ENCODE measurements at places on chromosomes 3 and 15. TPM values are rescaled to one million over a fixed set of nuclear protein-coding genes. Genes with fewer than 3 reads are reported as not detected.

DNA sequence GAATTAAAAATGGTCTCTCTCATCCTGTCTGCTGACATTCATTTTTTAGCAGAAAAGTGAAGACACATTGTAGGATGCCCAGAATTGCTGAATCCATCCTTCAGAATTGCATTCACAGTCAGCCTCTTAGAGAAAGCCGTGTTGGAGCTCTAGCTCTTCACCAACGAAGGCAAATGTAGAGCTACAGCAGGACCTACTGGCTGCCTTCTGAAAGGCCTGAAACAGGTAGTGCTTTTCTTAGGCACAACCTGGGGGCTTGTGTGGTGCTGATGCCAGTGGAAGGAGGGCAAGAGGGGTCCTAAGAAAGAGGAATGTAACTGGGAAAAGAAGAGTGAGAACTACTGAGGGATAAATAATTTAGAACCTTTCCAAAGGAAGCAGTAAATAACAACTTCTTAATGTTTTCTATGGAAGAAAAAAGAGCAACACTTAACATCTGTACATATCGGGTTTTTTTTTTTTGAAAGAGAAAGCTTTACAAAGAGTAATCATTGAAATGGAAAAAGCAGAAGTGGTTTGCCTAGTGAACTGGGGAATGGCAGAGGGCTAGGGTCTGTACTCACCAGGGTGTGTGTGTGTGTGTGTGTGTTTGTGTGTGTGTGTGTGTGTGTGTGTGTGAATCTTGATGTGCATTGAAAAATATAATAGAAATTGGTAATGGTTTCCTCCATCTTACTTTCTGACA, 297.8 kb downstream of the SATB1 start:
- H3K36me3 ChIP-seq: no peaks in the 10 kb centered on the region
- H3K4me3 ChIP-seq: no peak overlapping the region
- no peaks in the 10 kb centered on the region for H3K4me1 ChIP-seq
- DNase-seq: no peak

GRCh38 chr15:68367992-68368391, 64.0 kb downstream of the ITGA11 start:
- no peak overlapping the region for H3K4me3 ChIP-seq
- no peak overlapping the region for H3K27ac ChIP-seq
- H3K4me1 ChIP-seq: peaks cover 17% of the 10 kb centered on the region
- no peaks in the 10 kb centered on the region for H3K36me3 ChIP-seq
- H3K27me3 ChIP-seq: peaks cover 9% of the 10 kb centered on the region

DNA sequence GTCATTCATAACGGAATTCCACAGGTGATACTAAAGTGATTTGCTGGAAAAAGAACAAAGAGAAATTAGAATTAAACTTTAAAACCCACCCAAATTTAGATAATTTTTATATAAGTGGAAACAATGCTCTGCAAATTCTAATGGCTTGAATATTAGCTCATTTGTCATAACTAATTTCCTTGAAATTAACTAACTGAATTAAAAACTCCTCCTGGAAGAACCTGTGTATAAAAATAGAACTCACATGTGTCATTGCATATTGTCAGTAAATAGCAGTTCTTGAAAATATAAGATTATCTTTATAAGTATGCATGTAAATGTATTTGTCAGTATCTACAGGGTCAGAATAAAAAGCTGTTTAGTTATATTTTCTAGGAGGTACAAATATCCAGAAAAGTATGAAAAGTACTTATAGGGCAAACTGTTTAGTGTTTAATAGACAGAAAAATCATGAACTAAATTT, 16.3 kb downstream of the ZIC1 start:
- no peaks in the 10 kb centered on the region for H3K36me3 ChIP-seq
- H3K4me1 ChIP-seq: peaks cover 7% of the 10 kb centered on the region
- peaks cover 83% of the 10 kb centered on the region for H3K27me3 ChIP-seq
- DNase-seq: no peak

DNA sequence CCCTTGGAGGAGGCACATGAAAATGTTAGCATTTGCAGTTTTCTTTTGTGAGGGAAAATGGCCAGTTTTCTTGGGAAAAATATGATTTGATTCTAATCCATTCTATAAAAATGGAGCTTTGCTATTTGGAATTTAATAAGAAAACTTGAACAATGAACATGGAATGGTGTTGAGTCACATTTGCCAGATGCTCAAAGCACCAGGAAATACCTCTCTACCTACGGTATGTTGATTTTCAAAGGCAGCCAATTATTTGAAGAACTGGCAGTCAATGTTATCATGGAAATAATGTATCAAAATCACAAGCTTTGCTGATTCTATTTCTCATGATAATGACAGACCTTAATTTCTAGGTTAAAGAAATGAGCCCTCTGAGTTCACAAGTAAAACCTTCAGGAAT, 14.9 kb downstream of the NME9 start:
- peaks cover 25% of the 10 kb centered on the region for H3K27me3 ChIP-seq
- H3K27ac ChIP-seq: no peak overlapping the region
- H3K4me1 ChIP-seq: no peaks in the 10 kb centered on the region
- no peak overlapping the region for H3K4me3 ChIP-seq

DNA sequence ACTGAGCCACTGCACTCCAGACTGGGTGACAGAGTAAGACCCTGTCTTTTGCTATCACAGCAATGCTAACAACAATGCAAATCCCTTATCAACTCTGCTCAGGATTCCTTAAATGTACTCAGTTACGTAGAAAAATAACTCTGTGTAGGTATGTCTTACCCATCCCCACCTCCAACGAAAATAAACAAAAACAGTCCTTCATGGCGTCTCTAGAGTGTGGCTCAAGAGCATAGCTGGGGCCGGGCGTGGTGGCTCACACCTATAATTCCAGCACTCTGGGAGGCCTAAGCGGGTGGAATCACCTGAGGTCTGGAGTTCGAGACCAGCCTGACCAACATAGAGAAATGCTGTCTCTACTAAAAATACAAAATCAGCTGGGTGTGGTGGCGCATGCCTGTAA, 13.2 kb upstream of the NCKIPSD start:
- no peak overlapping the region for H3K4me3 ChIP-seq
- DNase-seq: no peak
- no peaks in the 10 kb centered on the region for H3K27me3 ChIP-seq
- H3K27ac ChIP-seq: no peak overlapping the region
- peaks cover 18% of the 10 kb centered on the region for H3K4me1 ChIP-seq
- peaks cover 26% of the 10 kb centered on the region for H3K36me3 ChIP-seq

DNA sequence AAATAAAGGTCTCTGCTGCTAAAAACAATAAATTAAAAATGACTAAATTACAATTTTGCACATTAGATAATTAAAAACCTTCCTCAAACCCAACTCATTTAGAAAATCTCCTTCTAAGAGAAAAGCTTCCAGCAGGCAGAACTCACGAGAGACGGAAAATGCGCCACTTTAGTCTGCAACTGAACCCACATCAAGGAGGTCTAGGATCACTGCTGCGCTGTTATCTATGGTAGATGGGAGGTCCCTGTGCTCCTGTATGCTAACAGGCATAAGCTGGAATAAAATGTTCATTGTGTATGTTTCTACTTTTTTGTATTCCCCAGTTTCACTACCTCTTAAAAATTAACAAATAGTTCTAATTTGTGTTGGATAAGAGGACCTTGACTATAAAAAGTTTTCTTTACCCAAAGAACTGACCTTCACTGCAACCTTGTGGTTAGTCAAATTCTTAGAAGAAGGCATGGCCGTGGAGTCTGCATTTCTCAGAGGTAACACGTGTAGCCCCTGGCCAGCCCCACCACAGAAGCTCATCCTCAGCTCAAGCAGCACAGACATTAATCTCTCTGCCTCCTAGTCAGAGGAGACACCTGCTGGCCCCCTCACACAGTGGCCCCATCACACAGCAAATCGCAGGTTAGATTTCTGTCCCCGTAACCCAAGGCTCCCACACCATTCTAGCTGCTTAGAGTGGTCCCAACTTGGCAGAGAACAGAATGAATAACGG, 22.3 kb downstream of the STIMATE start:
- H3K36me3 ChIP-seq: no peaks in the 10 kb centered on the region
- H3K4me1 ChIP-seq: peaks cover 7% of the 10 kb centered on the region
- no peak overlapping the region for H3K4me3 ChIP-seq
- no peak overlapping the region for H3K27ac ChIP-seq
- no peaks in the 10 kb centered on the region for H3K27me3 ChIP-seq
- DNase-seq: no peak

DNA sequence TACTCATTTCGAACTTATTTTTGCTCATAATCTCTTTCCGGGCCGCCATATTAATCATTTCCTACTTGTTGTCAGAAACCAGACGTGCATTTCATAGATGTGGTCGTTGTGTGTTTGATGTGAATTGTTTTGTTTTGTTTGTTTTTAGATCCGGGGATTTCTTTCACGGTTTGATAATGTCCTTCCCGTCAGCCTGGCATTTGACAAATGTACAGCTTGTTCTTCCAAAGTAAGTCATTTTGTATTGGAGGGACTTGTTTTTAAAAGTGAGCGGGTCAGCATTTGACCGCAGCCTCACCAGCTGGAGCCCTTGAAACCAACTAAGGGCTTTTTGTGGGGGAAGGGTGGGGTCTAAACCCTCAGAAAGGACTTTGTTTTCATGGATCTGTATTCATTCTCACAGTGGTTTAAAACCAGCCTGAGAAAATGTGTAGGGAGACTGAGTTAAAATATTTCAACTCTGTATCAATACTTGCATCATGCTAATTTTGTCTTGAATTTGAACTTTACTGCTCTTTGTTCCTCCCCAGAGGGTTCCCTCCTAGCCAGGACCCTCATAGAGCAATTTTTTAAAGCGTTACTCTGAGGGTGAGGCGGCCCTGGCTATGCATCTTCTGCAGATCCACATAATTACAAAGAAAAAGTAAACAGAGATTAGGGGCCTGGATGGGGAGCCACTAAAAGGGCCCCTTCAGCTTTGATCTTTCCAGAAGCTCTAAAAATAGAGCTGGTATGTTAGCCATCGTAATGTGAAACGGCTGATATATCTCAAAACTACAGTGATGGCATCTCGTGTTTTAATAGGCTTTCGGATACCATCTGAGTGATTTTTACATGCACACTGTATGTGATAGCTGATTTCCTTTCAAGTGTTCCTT, 107.9 kb downstream of the ATG7 start:
- peaks cover 11% of the 10 kb centered on the region for H3K36me3 ChIP-seq
- peaks cover 40% of the 10 kb centered on the region for H3K4me1 ChIP-seq
- no peaks in the 10 kb centered on the region for H3K27me3 ChIP-seq
- peak overlapping the region; percentile 2 for H3K4me3 ChIP-seq
- no peak for DNase-seq

DNA sequence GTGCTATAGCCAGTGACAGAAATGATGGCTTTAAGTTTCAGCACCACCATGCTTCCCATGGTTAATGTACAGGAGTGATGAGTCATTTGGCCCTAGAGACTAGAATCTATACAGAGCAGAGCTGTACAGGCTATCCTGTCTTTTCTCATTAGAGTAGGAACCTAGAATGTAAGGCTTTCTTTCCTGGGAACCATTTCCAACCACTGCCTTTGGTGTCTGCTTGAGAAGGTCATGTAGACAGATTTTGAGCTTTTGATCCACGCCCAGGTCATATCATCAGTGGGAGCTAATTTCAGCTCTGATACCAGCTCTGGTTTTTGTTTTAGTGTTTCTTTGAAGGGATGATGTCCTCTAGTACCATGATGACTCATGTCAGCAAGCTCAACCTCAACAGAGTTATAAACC, 543.1 kb downstream of the NTRK3 start:
- no peaks in the 10 kb centered on the region for H3K4me1 ChIP-seq
- no peak overlapping the region for H3K27ac ChIP-seq
- peaks cover 58% of the 10 kb centered on the region for H3K27me3 ChIP-seq
- H3K4me3 ChIP-seq: no peak overlapping the region

- H3K27ac ChIP-seq: no peak overlapping the region
- no peak for DNase-seq
- no peak overlapping the region for H3K4me3 ChIP-seq
- H3K36me3 ChIP-seq: no peaks in the 10 kb centered on the region
- H3K4me1 ChIP-seq: no peaks in the 10 kb centered on the region
Observed at GRCh38 chr3:47225310-47225906, 57.2 kb downstream of the KIF9 start.

DNA sequence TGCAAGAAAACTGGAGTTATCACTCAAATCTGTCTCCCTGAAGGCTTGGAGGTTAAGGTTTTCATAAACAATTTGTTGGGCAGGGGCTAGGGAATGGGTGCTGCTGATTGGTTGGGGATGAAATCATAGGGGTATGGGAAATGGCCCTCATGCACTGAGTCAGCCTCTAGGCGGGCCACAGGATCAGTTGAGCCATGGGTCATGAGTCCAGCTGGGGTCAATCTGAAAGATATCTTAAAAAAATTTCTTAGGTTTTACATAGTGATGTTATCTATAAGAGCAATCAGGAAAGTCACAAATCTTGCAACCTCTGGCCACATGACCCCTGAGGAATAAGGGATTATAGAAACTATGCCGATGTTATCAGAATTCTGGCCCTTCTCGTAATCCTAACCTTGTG, 491.7 kb downstream of the ZIC1 start:
- no peak for DNase-seq
- H3K27me3 ChIP-seq: no peaks in the 10 kb centered on the region
- H3K27ac ChIP-seq: no peak overlapping the region

- no peaks in the 10 kb centered on the region for H3K27me3 ChIP-seq
- H3K27ac ChIP-seq: no peak overlapping the region
Observed at GRCh38 chr3:31903686-31904431, 77.2 kb downstream of the OSBPL10 start.

DNA sequence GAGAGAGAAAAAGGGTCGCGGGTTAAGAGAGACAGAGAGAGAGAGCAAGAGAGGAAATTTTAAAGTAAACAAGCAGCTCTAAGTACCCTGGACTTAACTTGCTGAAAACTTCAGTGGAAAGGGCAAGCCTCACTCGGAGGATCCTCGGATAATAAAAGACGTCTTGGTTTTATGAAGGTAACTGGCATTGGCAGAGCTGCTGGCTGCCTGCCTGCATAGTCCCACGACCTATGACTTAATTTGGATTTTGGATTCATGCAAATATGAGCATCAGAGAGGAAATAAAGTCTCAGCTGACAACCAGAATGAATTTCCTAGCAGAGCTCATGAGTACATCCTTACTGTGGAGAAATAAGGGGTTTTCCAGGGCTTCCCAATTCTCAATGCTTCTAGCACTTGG, 95.1 kb upstream of the PDZRN3 start:
- no peak for DNase-seq
- H3K27ac ChIP-seq: no peak overlapping the region
- no peaks in the 10 kb centered on the region for H3K27me3 ChIP-seq
- H3K4me3 ChIP-seq: no peak overlapping the region
- H3K4me1 ChIP-seq: peaks cover 16% of the 10 kb centered on the region

GRCh38 chr3:121870717-121871116, 23.5 kb upstream of the SLC15A2 start:
- H3K4me3 ChIP-seq: no peak overlapping the region
- H3K4me1 ChIP-seq: no peaks in the 10 kb centered on the region
- peaks cover 4% of the 10 kb centered on the region for H3K36me3 ChIP-seq
- no peak for DNase-seq
- no peak overlapping the region for H3K27ac ChIP-seq

GRCh38 chr3:24965706-24966385, 462.2 kb upstream of the RARB start:
- no peak overlapping the region for H3K27ac ChIP-seq
- H3K4me1 ChIP-seq: peaks cover 26% of the 10 kb centered on the region
- no peak for DNase-seq
- H3K36me3 ChIP-seq: no peaks in the 10 kb centered on the region

- H3K27me3 ChIP-seq: no peaks in the 10 kb centered on the region
- no peak for DNase-seq
- H3K4me3 ChIP-seq: peak overlapping the region; percentile 72
- peaks cover 26% of the 10 kb centered on the region for H3K36me3 ChIP-seq
- H3K4me1 ChIP-seq: peaks cover 39% of the 10 kb centered on the region
Observed at GRCh38 chr3:38133557-38134405, 3.1 kb downstream of the ACAA1 start.

- no peak overlapping the region for H3K4me3 ChIP-seq
- no peak for DNase-seq
- H3K4me1 ChIP-seq: no peaks in the 10 kb centered on the region
Observed at GRCh38 chr3:125350597-125350996, 24.5 kb downstream of the ZNF148 start.

Gene TP63
- total RNA-seq: 16.1 TPM

Gene MAGEL2
- total RNA-seq: 8.2 TPM

Gene LRRIQ4
- total RNA-seq: not detected

Gene ATP2C1
- total RNA-seq: 78.3 TPM

Gene FETUB
- total RNA-seq: not detected

Gene CD276
- 104 TPM for total RNA-seq
